ENCODE measurements at places on chromosomes 13 and 19. TPM values are rescaled to one million over a fixed set of nuclear protein-coding genes. Genes with fewer than 3 reads are reported as not detected.

GRCh38 chr19:30222992-30223865 lies 149.0 kb upstream of the ZNF536 start:
- no peak for DNase-seq

DNA sequence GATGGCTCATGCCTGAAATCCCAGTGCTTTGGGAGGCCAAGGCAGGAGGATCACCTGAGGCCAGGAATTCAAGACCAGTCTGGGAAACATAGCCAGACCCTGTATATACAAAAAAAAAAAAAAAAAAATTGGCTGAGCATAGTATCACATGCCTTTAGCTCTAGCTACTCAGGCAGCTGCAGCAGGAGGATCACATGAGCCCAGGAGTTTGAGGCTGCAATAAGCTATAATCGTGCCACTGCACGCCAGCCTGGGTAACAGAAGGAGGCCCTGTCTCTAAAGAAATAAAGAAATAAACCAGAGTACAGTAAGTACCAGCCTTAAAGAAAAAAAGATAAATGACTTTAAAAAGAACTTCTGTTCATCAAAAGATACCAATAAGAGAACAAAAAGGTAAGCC lies 52.9 kb downstream of the FAM124A start:
- DNase-seq = no peak

GRCh38 chr13:75432045-75432444 lies 49.9 kb downstream of the TBC1D4 start:
- DNase-seq = no peak

DNA sequence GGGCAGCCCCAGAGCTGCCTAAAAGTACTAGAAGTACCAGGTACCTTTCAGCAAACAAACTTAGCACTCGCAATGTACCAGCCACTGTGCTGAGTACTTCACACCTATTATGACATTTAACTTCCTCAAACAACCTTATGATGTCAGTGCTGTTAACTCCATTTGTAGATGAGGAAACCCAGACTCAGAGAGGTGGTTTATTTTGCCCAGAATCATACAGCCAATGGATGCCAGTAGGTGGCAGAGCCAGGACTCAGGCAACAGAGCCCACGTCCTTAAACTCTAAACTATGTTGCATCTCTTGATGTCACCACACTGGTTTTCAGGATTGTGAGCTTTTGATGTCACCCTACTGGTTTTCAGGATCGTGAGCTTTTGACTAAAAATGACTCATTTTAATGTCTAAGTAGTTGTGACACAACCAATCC lies 78.9 kb downstream of the FLT1 start:
- DNase-seq = no peak

- no peak for DNase-seq
Observed at GRCh38 chr19:41584260-41584810, 8.4 kb downstream of the CEACAM21 start.

- no peak for DNase-seq
Observed at GRCh38 chr13:75352641-75353327, 129.2 kb downstream of the TBC1D4 start.

Gene C19orf85
- not detected for total RNA-seq

Gene LPAR2
- 1.0 TPM for total RNA-seq

Gene KLK2
- total RNA-seq = not detected

All from dermis microvascular lymphatic vessel endothelial cell (primary cell).